Stimulated activated CD8-positive, alpha-beta memory T cell treated with anti-CD3 and anti-CD28 coated beads, Interleukin-7, amount 100 ng/mL, for 1 hour (primary cell): ENCODE measurements at places on chromosomes 12 and 14.

GRCh38 chr14:91399868-91400640 lies 17.6 kb downstream of the CCDC88C start:
- no peak for DNase-seq

DNA sequence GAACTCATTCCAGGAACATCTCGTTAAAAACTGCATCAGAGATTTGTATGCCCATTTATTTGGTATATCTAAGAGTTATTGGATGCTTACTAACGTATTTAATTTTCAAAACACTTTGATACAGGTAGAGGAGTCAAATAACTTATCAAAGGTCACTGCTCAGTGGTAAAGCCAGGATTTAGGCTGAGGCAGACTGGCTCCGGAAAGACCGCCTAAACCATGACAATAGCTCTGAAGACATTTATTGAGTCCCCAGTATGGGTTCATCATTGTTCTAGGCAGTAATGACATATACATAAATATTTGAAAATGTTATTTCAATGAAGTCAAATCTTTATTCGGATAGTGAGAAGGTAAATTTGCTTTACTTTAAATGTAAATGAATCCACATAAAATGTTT lies 30.3 kb downstream of the WBP11 start:
- no peak for DNase-seq

DNA sequence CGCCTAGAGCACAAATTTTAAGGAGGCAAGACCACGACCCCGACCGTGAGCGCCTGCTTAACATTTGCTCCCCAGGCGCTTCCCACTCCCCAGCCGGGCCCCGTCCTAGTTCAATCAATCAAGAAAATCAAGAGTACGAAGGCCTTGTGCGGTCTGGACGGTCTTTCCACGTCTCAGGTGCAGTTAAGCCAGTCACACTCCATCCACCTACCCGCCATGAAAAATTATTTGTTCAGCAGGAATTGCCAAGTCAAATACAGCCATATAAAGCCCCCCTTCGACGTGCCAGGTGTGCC lies 603 bp upstream of the LRR1 start:
- no peak for DNase-seq

DNA sequence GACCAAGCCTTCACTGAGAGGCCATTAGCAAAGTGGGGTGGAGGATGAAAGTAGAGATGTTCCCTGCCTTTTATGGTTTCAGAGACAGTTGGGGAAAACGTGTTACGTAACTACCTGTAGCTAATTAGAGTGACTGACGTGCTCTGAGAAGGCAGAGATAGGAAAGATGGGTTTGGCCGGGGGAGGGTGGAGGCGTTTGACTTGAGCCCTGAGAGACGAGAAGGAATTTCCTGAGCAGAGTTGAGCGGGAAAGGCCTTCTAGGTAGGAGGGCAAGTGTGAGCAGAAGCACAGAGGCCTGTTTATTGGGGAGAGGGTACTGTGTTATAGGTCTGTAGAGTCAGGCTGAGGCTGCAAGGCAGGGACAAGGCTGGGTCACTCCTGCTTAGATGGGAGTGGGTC lies 8.6 kb downstream of the TUNAR start:
- DNase-seq = no peak

DNA sequence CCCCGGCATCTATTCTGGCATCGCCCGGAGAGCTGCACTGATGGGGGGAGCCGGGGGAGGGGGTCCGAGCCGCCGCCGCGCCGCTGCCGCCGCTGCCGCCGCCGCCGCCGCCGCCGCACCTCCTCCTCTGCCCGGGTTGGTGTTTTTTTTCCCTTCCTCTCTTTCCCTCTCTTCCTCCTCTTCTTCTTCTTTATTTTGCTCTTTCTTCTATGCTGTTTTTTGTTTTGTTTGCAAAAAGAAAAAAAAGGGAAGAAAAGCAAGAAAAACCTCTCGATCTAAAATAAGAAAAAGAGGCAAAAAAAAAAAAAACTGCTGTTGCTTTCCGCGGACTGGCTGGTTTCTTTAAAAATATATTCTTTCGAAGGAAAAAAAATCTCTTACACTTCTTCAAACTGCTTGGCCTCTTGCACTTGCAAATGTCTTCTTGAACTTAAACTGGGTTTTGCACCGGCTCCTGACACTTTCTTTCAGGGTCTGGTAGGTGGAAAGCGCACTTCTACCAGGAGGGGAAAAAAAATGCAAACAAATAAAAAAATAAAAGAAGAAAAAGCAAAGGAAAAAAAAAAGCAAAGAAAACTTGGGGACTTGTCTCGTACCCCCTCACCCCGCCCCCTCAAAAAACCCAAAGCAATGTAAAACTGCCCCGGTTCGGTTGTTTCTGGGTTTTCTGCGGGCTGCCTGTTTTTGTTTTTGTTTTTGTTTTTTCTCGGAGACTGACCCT lies 616 bp downstream of the BCL11B start:
- DNase-seq = no peak

DNA sequence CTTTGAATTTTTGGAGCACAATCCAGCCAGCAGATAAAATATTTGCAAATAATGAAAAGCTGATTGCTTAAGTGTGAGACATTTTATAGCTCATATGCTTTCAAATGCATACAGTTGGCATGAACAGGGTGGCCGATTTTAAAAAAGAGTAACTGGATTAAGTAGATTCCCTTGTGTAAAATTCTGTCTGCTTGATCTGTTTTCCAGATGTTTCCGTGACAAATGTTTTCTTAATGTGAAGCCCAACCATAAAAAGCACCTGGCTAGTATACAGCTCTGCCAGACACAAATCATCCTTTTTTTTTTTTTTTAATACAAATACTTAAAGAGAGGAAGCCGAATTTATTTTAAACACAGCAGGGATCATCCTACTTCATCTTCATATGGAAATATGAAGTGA lies 440.7 kb downstream of the CCER1 start:
- DNase-seq = no peak

GRCh38 chr12:5977556-5977955 lies 32.5 kb upstream of the ANO2 start:
- DNase-seq = no peak

DNA sequence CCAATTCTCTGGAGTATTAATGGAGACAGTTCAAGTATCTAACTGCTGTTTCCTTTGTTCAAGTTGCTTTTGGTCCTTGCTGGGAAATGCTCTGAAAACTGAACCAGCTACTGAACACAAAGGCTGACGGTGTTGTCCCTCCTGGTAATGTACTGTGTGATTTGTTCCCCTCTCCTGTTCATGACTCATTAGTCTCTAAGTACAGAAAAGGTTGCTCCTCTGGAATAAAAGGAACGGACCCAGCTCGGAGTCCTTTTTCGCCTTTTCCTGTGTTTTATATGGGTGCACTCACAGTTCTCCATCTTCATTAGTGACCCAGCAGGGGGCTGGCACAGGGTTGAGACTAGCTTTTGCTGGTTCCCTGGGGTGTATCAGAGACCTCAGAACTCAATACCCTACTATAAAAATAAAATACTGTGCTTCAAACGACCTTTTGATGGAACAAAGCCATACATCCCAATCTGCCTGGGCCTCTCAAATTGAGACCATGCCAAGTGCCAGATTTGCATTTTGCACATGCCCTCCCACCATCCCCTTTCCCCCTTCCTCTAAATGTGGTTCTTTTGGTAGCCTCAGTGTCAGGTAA lies 269.7 kb downstream of the RAD51B start:
- no peak for DNase-seq
